ENCODE measurements at places on chromosomes 3 and 15. TPM values are rescaled to one million over a fixed set of nuclear protein-coding genes. Genes with fewer than 3 reads are reported as not detected.

GRCh38 chr15:34841262-34841725 is 45.9 kb upstream of the ACTC1 start:
- DNase-seq = no peak
- H3K27ac ChIP-seq = no peak overlapping the region
- no peaks in the 10 kb centered on the region for H3K4me1 ChIP-seq
- H3K4me3 ChIP-seq = no peak overlapping the region

- no peaks in the 10 kb centered on the region for H3K36me3 ChIP-seq
- peaks cover 7% of the 10 kb centered on the region for H3K4me1 ChIP-seq
Measured at GRCh38 chr3:165128544-165128943, 50.2 kb upstream of the SI start.

DNA sequence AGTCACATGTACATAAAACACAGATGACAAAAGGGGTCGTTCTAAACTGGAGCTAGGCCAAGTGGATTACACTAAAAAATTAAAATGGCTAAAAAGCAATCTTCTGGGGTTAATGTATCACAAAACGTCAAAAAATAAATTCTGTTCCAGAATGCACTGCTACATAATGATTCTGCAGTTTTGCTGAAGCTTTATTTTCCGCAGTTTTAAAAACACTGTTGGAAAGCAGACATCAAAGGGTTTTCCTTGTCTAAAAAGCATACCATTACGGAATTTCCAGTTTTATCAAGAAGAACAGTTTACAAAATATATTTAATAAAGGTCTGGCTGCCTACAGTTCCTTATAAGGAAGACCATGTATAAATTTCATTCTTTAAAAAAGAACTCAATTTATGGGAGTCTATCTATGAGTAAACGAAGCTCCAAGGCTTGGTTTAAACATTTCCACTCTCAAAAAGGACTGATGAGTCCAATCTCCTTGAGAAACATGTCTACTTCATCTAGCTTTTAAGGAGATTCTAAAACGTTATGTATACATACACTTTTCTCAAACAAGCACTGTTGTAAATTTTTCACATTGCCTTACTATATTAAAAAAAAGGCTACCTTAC is 1.3 kb downstream of the DMXL2 start:
- peak overlapping the region; percentile 89 for H3K4me3 ChIP-seq
- peaks cover 7% of the 10 kb centered on the region for H3K27me3 ChIP-seq
- H3K36me3 ChIP-seq = no peaks in the 10 kb centered on the region
- H3K4me1 ChIP-seq = peaks cover 19% of the 10 kb centered on the region
- H3K27ac ChIP-seq = peak overlapping the region; percentile 91

GRCh38 chr3:10738688-10739372 is 77.2 kb upstream of the SLC6A11 start:
- peak; percentile 72 for DNase-seq
- no peaks in the 10 kb centered on the region for H3K4me1 ChIP-seq
- H3K4me3 ChIP-seq = peak overlapping the region; percentile 59
- H3K27me3 ChIP-seq = peaks cover 65% of the 10 kb centered on the region

The P4HTM gene
- total RNA-seq = 48.4 TPM

The PRR20G gene
- total RNA-seq = not detected

GRCh38 chr15:41429003-41429890 is 12.4 kb downstream of the RTF1 start:
- H3K27ac ChIP-seq = peak overlapping the region; percentile 49
- H3K4me3 ChIP-seq = no peak overlapping the region
- H3K4me1 ChIP-seq = no peaks in the 10 kb centered on the region
- H3K36me3 ChIP-seq = peaks cover 5% of the 10 kb centered on the region

GRCh38 chr3:59938828-59939227 is 889.0 kb upstream of the CFAP20DC start:
- no peak overlapping the region for H3K4me3 ChIP-seq
- H3K27me3 ChIP-seq = peaks cover 3% of the 10 kb centered on the region
- no peaks in the 10 kb centered on the region for H3K36me3 ChIP-seq
- DNase-seq = no peak
- H3K27ac ChIP-seq = no peak overlapping the region

DNA sequence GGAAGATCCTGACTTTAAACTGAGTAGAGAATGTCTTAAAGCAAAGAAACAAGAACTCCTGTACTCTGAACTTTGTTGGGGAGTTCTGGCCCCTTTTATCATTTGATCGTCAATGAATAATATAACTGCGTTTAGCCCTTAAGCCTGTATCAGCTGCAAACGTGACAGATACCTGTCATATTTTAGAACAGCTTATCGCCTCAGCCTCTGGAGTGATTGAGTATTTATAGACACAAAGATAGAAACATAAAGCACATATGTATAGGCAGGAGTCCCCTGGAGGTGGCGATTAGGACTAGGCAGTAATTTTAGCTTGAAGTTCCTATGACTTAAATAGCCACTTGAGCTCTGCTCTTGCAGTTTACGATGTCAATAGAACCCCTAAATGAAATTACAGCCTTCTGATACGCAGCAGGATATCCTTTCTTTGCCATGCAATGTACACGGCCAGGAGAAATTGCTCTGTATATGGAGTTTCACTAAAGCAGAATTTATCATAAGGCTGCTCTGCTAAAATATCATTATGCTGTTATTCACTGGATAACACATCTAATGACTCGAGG is 321.8 kb downstream of the TIGIT start:
- peaks cover under 1% of the 10 kb centered on the region for H3K4me1 ChIP-seq
- no peak overlapping the region for H3K4me3 ChIP-seq
- no peak overlapping the region for H3K27ac ChIP-seq
- H3K27me3 ChIP-seq = no peaks in the 10 kb centered on the region

GRCh38 chr3:134911586-134912548 is 116.8 kb downstream of the EPHB1 start:
- no peaks in the 10 kb centered on the region for H3K36me3 ChIP-seq
- no peaks in the 10 kb centered on the region for H3K4me1 ChIP-seq
- H3K27ac ChIP-seq = no peak overlapping the region
- H3K4me3 ChIP-seq = no peak overlapping the region
- H3K27me3 ChIP-seq = peaks cover 2% of the 10 kb centered on the region

The MED12L gene
- 10.8 TPM for total RNA-seq

Data from progenitor cell of endocrine pancreas (in vitro differentiated cells).